NCI-H510A (cell line): ENCODE measurements at places on chromosomes 5 and 9.

DNA sequence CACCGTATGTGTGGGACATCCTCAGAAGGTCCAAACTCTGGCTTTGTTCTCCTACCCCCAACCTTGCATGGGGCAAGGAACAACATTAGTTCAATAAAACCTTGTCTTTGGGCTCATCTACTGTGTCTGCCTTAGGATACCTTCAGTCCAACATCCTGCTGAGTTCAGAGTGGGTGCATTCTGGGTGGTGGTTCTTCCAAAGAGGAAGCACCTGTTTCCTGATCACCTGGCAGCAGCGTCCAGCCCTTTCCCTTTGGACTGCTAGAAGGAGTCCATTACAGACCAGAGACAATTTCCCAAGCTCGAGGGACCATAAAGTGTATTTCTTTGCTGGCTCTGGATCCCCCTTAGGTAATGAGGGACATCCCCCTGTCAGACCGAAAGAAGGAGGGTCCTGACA is 154.1 kb downstream of the SEMA6A start:
- no peak for DNase-seq

DNA sequence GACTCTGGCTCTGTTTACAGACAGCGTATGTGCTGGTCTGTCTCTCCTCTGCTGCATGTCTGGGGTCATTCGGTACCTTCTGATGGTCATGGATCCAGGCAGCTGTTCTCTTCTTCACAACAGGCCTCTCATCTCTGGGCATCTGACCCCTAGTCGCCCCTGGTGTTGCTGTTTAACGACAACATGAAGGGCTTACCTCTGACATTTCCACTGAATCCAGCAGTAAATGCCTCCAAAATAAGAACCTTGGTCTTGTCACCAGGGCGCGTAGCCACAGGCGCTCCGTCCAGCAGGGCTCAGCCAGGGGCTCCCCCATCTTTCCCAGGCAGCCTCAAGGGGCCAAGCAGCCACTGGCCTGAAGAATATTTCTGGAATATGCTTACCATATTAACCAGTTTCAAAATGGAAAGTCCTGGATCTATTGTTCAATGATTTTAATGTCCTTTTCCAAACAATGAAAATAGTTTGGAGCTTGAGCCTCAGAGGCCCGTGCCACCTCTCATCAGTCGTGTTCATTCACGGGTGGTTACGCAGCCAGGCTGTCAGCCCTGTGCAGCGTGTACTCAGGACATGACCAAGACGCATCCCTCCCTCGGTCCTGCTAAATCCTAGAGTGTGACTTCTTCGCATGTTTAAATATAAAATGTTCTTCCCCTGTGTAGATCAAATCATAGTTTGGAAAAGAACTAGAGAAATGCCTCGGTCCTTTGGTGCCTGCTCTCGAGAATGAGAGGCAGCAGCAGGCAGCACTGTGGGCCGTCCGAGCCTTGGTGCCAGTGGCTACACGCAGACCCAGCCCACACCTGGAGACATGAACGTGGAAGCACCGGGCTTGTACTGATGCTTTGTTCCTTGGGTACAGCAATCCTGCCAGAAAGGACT is 30.1 kb upstream of the LRRC14B start:
- no peak for DNase-seq

- no peak for DNase-seq
Observed at GRCh38 chr5:57408714-57409113, 73.9 kb downstream of the ACTBL2 start.

- DNase-seq = no peak
Observed at GRCh38 chr9:18623221-18624079, 149.5 kb downstream of the ADAMTSL1 start.

DNA sequence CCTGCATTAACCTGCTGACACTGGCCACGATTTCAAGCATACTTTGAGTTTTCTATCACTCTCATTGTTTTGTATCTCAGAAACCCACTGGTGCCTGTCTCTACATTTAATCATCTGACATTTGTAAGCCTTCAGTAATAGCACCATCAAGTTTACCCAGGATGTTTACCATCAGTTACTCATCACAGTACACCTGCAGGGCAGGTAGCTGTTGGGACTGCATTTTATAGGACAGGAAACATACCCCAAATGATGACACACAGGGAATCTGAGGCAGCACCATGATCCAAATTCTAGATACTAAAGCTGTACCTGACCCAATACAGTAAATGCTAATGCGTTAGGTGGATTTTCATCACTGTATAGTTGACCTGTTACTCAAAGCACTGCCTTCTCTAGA is 114.2 kb downstream of the FEM1C start:
- DNase-seq = no peak

GRCh38 chr9:70092190-70092589 is 48.5 kb downstream of the MAMDC2 start:
- no peak for DNase-seq

GRCh38 chr5:163846512-163846911 is 341.1 kb downstream of the MAT2B start:
- no peak for DNase-seq

DNA sequence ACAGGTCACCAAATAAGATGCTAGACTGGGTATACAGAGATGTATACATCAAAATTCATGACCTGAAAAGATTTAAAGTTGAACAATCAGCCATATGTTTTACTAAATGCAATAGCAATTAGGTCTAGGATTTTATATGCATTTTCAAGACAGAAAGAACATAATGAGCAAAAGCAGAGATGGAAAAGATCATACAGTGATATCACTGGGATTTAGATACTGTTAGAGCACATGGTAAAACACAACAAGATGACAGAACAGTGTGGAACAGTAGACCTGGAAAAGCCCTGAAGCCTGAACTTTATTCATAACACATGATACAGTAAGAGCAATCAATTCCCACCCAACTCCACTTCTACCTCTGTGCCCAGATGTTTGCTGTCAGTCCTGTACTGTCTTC is 585.9 kb downstream of the PRR16 start:
- no peak for DNase-seq

DNA sequence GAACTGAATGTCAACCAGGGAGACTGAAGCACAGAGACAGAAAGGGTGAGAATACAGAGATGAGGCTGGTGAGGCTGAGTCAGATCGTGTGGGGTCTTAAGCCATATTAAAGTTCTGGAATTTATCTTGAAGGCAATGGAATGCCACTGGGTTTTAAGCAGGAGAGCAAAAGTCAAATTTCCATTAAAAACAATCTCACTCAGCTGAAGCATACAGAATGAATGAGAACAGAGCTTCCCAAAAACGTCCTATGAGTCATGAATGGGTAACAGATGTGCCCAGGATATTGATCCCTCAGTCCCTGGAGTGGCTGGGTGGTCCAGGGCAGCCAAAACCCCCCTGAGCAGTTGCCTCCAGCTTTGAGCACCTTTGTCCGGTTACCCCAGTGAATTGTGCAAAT is 44.9 kb downstream of the PFDN1 start:
- no peak for DNase-seq

DNA sequence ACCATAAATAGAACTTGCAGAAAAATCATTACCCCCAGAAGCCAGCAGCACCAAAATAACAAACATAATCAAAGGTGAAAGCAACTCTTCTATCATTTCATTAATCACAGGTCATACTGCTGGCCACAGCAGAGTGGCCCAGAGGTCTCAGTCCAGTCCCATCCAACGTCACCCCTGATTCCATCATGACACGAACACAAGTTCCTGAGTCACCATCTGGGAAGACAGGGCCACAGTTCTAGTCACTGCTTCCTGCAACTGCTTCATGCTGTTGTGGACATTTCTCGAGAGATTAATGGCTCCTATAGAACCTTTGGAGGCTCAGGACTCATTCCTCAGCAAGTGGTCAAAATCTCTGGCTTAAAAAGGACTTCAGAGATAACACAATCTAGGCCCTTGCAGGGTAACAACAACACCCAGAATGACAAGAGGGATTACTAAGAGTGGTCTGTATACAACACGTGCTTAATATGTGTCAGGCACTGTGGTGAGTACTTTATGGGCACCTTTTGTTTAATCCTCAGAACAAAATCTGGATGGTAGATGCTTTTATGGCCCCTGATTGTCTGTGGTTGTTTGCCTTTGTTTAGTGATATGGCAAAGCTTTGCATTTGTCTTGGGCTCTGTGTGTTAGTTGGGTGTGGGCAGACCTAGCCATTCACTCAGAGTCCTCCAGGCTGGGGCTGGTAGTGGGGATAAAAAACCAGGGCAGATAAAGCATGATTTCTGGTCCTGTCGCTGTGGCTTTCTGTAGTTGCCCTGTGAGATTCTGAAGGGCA is 184.3 kb downstream of the DAB2IP start:
- DNase-seq = no peak

- DNase-seq = no peak
Observed at GRCh38 chr5:136226401-136226800, 33.4 kb upstream of the SMIM32 start.

DNA sequence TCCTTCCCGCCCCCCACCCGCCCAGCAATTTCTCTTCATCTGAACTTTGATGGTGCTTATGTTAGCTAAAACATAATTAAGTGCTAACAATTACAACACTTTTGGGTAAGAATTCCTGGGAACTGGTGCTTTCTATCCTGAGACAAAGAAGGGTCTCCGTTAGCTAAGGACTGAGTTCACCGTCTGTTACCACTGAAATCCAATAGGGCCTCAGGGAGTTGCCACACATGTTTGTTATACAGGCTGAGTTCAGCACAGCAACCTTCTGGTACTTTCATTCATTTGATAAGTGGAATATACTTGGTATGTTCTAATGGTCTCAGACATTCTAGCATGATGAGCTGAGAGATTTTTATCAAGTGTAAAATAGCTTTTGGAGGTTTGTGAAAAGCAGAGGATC is 437.9 kb downstream of the EFNA5 start:
- DNase-seq = no peak

DNA sequence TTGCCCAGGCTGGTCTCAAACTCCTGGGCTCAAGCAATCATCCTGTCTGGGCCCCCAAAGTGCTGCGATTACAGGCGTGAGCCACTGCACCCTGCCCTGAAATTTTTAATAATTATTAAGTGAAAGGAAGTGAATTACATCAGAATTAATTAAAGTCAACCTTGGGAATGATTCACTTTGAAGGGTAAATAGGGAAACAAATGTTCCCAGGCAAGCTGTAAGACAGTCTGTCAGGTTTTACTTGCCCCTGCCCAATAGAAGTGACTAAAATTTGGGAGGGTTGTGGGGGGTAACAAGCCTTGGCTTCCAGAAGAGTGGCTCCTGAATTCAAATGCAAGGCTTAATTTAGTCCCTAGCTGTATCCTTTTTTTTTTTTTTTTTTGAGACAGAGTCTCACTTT is 1.3 kb upstream of the LIX1 start:
- DNase-seq = no peak

DNA sequence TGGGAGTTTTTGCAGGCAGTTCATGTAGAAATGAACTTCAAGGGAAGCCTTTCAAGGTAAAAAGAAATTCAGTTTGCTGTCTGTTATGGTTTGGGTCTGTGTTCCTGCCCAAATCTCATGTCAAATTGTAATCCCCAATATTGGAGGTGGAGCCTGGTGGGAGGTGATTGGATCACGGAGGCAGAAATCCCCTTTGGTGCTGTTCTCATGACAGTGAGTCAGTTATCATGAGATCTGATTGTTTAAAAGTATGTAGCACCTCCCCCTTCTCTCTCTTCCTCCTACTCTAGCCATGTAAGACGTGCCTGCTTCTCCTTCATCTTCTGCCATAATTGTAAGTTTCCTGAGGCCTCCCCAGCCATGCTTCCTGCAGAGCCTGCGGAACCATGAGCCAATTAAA is 341.4 kb downstream of the ARHGEF28 start:
- no peak for DNase-seq
